ENCODE measurements at places on chromosomes 5 and 9.

- DNase-seq, result no peak
These were observed 182.3 kb downstream of the C9orf152 start for GRCh38 chr9:110025551-110026170.

DNA sequence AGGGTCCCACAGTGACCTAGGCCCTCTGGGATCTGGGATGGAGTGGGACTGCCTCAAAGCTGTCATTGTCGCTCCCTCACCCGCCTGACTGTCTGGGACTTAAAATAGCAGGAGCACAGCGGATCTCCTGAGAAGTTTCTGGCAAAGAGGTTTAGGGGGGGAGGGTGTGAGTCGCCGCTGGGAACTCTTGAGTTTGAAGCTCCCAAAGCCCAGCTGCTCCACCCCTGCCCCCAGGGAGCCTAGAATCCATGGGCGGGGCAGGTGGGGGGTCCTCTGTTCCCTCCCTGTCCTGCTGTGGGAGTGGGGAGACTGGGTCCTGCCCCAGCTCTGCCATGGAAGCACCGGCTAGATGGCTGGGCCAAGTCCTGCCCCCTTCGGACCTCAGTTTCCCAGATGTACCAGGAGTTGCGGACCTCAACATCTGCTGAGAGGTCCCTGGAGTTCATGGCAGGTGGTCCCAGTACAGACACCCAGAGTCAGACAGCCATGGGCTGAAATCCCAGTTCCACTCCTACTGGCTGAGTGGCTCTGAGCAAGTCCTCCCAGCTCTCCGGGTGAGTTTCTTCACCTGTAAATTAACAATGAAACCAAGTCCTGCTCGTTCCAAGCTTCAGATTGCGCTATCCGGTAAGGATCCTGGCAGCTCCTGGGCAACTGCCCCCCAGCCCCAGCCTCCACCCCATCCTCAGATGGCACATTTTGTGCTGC, 985 bp upstream of the WDR38 start:
- DNase-seq, result no peak

GRCh38 chr9:136107155-136107952, 11.3 kb downstream of the TMEM250 start:
- peak; percentile 51 for DNase-seq

GRCh38 chr5:178213003-178213461, 8.7 kb downstream of the HNRNPAB start:
- DNase-seq, result no peak

GRCh38 chr9:134169724-134170401, 5.5 kb upstream of the RNU6ATAC start:
- no peak for DNase-seq

GRCh38 chr5:140633021-140633471, at the start of gene CD14:
Gene CD14, minus strand, starts transcription at chr5:140633175. Its CDS starts 104 bp downstream, at chr5:140633071.
- no peak for DNase-seq

GRCh38 chr5:76855961-76856360, 6.1 kb downstream of the S100Z start:
- DNase-seq, result peak; percentile 19

GRCh38 chr5:149365418-149365817, 7.6 kb downstream of the PCYOX1L start:
- DNase-seq, result no peak

- DNase-seq, result peak; percentile 57
These were observed 2.5 kb upstream of the TCF7 start for GRCh38 chr5:134111741-134112647.

DNA sequence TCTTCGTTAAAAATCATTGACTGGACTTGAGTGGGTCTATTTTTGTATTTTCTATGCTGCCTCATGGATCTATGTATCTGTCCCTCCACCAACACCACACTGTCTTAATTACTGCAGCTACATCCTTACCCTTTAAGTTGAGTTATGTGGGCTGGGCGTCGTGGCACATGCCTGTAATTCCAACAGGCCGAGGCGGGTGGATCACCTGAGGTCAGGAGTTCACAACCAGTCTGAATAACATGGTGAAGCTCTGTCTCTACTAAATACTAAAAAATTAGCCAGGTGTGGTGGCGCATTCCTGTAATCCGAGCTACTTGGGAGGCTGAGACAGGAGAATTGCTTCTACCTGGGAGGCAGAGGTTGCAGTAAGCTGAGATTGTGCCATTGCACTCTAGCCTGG, 48.2 kb downstream of the XRCC4 start:
- no peak for DNase-seq
